ENCODE measurements at places on chromosomes 1 and 21. TPM values are rescaled to one million over a fixed set of nuclear protein-coding genes. Genes with fewer than 3 reads are reported as not detected.

- DNase-seq, result no peak
These were observed 3.4 kb downstream of the FAM110D start for GRCh38 chr1:26162220-26162709.

GRCh38 chr1:40422630-40423263 lies 27.5 kb upstream of the ZFP69B start:
- peak; percentile 10 for DNase-seq

Gene PGLYRP3
- total RNA-seq, result not detected

Gene WDR64
- total RNA-seq, result not detected

Gene TP73
- total RNA-seq, result 2.5 TPM

Gene GBP3
- total RNA-seq, result 34.9 TPM

Measured in lung (tissue), 17 donors.